ENCODE measurements at places on chromosomes 6 and 20.

DNA sequence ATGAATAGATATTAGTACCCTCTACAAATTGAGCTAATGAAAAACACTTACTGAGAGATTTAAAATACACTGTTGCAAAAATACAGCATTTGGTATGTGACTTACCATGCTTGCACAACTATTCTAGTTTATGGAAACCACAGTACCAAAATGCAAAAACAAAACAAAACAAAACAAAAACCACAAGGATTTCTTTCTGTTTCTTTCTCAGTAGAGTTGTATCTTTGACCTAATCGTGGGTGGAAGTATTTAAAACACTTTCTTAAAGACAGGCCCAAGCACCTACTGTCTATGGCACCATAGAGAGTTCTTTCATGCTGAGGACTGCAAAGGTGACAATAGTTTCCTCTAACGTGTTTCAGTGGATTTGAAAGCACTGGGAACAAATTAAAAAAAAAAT, 95.3 kb upstream of the C6orf118 start:
- no peak for DNase-seq

DNA sequence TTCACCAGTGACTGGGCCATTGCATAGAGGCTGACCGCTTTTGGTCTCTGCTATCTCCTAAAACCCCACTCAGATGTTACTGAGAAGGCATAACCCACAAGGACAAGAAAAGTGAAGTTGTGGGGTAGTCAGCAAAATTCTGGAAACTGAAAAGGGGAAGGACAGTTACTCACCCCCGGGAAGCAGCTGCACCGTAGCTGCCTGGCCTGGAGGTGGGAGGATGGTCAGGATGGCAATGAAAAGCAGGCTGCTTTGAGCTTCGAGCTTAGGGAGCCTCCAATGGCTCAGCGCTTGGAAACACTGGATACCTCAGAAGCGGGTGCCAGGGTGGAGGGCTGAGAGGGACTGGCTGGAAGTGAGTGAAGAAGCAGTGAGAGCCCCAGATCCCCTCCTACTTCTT, 56.0 kb downstream of the KCNK5 start:
- no peak for DNase-seq

GRCh38 chr20:61924211-61924857, 141.3 kb downstream of the TAF4 start:
- DNase-seq, result no peak

DNA sequence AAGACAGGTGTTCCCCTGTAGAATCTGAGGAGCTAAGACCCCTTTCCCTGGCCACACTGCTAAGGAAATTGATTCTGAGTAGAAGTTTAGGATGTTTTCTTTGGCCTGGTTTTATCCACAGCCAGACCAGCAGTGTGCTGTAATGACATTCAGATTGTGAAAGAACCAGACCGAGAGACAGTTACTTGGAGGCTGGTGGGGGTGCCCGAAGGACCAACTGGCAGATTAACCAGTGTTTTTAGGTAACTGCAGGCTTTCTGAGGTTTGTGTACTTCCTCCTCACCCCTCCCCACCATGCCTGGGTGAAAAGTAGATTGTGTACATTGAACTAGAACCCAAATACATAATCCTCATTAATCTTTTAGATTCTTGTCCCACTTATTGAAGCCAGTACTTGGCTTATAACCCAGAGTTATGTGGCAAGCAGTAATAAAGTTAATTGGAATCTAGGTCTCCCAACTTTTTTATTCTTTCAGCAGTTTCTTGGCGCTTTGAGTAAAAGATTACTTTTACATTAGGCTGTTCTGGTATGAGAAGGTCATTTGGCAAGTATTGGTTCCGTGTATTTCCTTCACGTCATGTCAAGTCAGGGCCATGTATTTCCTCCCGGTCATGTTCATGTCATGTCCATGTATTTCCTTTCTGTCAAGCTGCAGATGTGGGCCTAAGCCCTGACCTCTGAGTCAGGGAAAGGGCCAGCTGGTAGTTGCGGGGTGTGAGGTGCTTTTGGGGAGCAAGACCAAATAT, 93.7 kb downstream of the TCP11 start:
- DNase-seq, result peak; percentile 42

GRCh38 chr20:47206962-47207641, 149.4 kb downstream of the ZMYND8 start:
- no peak for DNase-seq

DNA sequence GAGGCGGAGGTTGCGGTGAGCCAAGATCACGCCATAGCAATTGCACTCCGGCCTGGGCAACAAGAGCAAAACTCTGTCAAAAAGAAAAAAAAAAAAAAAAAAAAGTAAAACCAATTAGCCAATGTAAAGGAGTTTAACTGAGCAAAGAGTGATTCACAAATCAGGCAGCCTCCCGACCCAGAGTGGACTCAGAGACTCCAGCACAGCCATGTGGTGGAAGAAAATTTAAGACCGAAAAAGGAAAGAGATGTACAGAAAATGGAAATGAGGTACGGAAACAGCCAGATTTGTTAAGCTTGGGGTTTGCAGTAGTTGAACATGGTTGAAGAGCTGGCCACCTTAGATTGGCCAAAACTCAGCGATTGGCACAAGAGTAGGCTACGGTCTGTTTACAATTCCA, 51.4 kb downstream of the ERMARD start:
- DNase-seq, result no peak

- DNase-seq, result no peak
Measured at GRCh38 chr6:167794161-167795157, 32.3 kb upstream of the AFDN start.

DNA sequence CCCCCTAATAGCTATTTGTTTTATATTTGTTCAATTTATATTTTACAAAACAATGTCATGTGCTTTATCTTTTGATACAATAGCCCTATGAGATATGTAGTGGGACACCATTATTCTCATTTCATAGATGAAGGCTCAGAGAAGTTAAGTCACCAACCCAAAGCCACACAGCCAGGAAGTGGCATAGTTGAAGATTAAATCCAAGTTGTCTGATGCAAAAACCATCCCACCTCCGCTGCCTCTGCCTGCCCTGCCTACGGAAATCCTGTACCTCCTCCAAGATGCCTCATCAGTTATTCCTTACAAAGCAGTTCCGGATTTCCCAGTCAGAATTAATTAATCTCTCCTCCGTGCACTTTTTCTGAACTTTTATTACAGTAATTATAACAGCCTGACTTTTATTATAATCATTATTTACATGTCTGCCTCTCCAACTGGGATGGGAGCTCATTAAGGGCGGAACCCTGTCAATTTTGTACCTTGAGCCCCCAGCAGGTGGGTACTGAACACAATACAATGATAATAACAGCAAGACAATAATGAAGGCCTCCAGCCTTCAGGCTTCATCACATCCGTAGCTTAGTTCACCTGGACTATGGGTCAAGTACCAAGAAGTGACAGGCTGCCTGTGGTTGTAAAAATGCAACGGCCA, 54.7 kb downstream of the LRFN2 start:
- DNase-seq, result no peak

- no peak for DNase-seq
Measured at GRCh38 chr6:53250176-53251032, 98.3 kb downstream of the ELOVL5 start.

- DNase-seq, result no peak
Measured at GRCh38 chr6:5379647-5380242, 118.4 kb downstream of the FARS2 start.

- no peak for DNase-seq
Measured at GRCh38 chr6:47476781-47477496, 650 bp upstream of the CD2AP start.

DNA sequence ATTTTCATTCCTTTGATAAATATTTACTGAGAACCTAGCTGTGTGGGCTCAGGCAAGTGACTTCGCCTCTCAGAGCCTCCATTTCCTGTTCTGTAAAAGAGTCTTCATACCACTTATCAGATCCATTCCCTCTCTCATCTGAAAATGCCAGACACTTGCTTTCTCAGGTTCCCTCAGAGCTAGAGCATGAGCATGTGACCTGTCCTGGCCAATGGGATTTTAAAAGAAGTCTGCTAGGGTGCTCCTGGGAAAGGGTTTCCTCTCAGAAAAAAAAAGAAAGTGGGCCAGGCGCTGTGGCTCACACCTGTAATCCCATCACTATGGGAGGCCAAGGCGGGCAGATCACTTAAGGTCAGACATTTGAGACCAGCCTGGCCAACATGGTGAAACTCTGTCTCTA, 5.3 kb downstream of the KCNB1 start:
- no peak for DNase-seq

Measured in brain pericyte (primary cell).